ENCODE measurements at places on chromosomes 2 and 18. TPM values are rescaled to one million over a fixed set of nuclear protein-coding genes. Genes with fewer than 3 reads are reported as not detected.

The DGKD gene
- total RNA-seq: 159 TPM

DNA sequence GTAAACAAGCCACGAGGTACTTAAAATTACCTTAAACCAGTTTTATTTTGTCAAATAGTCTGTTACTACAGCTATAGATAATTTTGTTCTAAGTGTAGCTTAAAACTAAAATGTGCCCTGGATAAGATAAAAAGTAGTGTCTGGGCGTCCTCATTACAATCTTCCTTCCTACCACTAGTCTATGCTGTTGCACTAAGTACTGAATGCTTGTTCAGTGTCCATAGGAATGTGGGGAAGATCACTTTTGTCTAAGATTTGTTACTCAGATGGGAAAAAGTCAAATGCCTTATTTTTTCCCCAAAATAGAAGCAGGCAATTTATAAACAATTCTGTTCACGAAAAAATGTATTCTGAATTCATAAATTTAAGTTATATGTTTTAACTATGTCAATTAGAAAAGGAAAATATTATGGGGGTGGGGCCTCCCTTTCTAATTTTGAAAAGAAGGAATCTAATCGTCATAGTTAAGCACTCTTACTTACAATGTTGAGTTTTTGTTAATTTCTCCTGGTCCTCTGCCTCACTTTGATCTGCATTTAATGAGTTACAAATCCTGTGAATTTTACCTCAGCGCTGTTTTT, 140.4 kb upstream of the VRK2 start:
- no peak for DNase-seq

DNA sequence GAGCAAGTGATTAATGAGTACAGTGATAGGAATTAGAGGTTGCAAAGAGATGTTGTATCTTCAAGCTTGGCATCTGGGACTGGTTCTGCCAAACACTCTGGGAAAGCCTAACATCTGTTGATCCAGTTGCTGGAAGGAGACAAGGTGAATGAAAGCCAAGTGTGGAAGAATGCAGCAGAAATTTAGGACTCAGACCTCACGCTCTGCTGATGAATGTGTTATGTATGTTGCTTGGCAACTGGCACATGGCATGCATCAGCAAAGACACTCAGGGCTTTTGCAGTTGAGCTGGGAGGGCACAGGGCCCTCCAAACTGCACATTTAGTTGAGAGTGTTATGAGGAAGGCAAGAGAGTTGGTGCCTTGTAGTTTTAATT, 105.5 kb downstream of the COLEC12 start:
- DNase-seq: no peak

DNA sequence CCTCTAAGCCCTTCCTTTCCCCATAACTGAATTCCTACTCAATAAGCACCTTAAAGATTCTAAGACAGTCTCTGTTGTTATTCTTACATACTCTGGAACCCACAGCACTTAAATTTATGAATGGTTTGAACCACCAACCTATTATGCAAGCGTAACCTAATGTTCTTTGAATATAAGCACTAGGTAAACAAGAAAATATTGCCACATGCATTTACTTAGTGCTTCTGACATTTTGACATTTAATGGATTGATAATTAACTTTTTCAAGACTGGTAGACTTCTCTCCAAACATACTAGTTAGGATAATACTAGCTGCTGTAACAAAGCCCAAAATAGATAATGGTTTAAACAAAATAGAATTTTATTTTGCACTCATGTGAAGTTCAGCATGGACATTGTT, 164.8 kb downstream of the ARHGAP15 start:
- no peak for DNase-seq

Measured in mucosa of descending colon (tissue), 3 donors.